ENCODE measurements at places on chromosomes 3 and 15. TPM values are rescaled to one million over a fixed set of nuclear protein-coding genes. Genes with fewer than 3 reads are reported as not detected.

The PLCL2 gene
- 17.1 TPM for total RNA-seq

- H3K4me3 ChIP-seq = no peak overlapping the region
- no peak overlapping the region for H3K27ac ChIP-seq
- no peaks in the 10 kb centered on the region for H3K36me3 ChIP-seq
These were observed 311.1 kb upstream of the THBS1 start for GRCh38 chr15:39269821-39270220.

DNA sequence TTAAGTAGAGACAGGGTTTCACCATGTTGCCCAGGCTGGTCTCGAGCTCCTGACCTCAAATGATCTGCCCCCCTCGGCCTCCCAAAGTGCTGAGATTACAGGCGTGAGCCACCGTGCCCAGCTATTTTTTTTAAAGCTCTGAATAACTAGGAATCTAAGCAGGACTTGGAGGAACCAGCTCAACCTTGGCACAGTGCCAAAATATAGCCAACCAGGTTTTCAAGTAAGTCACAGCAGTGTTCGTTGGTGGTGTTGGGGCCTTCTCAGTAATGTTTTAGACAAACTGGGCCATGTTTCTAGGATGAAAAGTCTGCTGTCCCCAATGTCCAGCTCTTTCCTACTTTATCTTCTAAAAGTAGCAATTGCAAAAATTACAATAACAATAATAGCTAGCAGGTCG, 6.4 kb upstream of the ADAM10 start:
- no peaks in the 10 kb centered on the region for H3K4me1 ChIP-seq
- no peaks in the 10 kb centered on the region for H3K36me3 ChIP-seq
- H3K27me3 ChIP-seq = no peaks in the 10 kb centered on the region

DNA sequence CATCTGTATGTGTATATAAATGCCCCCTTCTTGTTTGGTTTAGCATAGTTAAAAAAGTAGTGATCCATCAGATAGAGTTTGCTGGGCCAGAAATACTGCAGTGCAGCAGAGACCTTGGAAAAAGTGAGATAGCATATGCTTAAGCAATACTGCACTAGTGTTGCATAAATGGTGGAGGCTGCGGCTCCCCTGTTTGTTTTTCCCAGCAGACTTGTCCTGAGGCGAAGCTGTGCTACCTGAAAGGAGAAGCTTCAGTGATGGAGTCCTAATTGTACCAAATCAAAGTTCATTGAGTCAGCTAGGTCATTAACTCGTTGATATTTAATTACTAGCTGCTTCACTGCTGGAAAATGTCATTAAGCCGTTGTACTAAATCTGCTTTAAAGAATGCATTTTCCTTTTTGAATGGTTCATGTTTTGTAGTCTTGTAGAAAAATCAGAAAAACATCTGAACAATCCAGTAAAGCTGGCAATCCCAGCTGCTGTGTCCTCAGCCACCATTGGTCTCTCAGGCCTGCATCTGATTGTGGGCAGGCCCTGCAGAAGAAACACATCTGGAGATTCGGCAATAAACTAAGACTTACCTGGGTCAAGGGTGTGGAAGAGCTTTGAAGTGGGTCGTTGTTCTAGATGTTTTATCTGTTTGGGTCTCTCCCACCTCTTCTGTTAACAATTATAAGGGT, 169.6 kb downstream of the B3GALNT1 start:
- DNase-seq = no peak
- no peaks in the 10 kb centered on the region for H3K4me1 ChIP-seq
- H3K36me3 ChIP-seq = no peaks in the 10 kb centered on the region

DNA sequence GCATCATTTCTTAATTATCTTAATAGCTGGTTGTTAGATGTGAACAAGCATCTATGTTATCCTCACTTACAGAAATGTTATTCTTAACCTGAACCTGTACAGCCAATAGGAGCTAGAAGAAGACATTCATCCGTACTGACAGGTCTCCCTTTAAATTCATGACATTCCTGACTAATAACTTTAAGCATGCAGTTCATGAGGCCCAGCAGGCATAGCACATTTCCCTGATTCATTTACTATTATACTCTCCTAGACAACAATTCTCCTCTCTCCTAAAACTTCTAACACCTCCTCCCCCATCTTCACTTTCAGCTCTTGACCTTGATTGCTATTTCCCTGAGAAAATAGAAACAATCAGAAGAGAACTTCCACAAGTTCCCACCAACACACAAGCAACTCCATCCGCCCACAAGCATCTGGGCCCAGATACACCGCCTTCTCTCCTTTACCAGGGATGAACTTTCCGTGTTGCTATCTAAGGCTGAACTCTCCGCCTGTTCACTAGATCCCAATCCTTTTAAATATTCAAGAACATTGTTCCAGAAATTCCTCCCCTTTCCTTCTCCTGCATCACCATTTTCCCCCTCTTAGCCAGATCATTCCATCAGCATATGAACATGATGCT, 62.9 kb upstream of the SPRED1 start:
- H3K36me3 ChIP-seq = no peaks in the 10 kb centered on the region
- no peak overlapping the region for H3K27ac ChIP-seq
- no peak overlapping the region for H3K4me3 ChIP-seq
- no peak for DNase-seq
- H3K27me3 ChIP-seq = no peaks in the 10 kb centered on the region

DNA sequence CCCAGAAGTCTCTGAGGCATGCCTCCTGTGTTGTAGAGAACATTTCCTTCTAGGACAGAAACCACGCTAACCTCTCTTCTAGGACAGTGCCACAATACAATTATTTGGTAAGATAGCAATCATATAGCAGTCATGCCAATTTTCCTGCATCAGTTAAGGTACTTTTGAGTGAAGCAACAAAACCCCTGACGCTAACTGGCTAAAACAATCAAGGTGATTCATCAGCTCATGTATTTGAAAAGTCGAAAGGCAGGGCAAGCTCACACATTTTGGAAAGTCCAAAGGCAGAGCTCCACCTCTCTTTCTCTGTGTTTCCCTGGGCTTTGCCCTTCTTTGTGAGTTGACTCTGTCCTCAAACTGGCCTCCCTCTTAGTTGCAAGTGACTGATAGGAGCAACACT, 10.1 kb downstream of the TERC start:
- no peak overlapping the region for H3K4me3 ChIP-seq
- H3K36me3 ChIP-seq = no peaks in the 10 kb centered on the region
- DNase-seq = no peak
- no peak overlapping the region for H3K27ac ChIP-seq
- no peaks in the 10 kb centered on the region for H3K27me3 ChIP-seq
- no peaks in the 10 kb centered on the region for H3K4me1 ChIP-seq

- no peak overlapping the region for H3K4me3 ChIP-seq
- no peaks in the 10 kb centered on the region for H3K36me3 ChIP-seq
- DNase-seq = no peak
- no peaks in the 10 kb centered on the region for H3K27me3 ChIP-seq
- peak overlapping the region; percentile 80 for H3K27ac ChIP-seq
These were observed 105.6 kb upstream of the SLC4A7 start for GRCh38 chr3:27589795-27590194.

The NLGN1 gene
- total RNA-seq = 18.3 TPM

GRCh38 chr3:129738172-129738571, 131.7 kb upstream of the PLXND1 start:
- no peak overlapping the region for H3K27ac ChIP-seq
- H3K4me1 ChIP-seq = no peaks in the 10 kb centered on the region
- no peaks in the 10 kb centered on the region for H3K36me3 ChIP-seq
- no peaks in the 10 kb centered on the region for H3K27me3 ChIP-seq
- no peak overlapping the region for H3K4me3 ChIP-seq

- no peak overlapping the region for H3K27ac ChIP-seq
- no peaks in the 10 kb centered on the region for H3K27me3 ChIP-seq
- no peaks in the 10 kb centered on the region for H3K36me3 ChIP-seq
- no peak for DNase-seq
These were observed 7.1 kb downstream of the TJP1 start for GRCh38 chr15:29815000-29815710.

GRCh38 chr15:34588046-34588674, 4.7 kb upstream of the GOLGA8B start:
- peaks cover 10% of the 10 kb centered on the region for H3K4me1 ChIP-seq
- peak; percentile 45 for DNase-seq
- no peaks in the 10 kb centered on the region for H3K27me3 ChIP-seq

DNA sequence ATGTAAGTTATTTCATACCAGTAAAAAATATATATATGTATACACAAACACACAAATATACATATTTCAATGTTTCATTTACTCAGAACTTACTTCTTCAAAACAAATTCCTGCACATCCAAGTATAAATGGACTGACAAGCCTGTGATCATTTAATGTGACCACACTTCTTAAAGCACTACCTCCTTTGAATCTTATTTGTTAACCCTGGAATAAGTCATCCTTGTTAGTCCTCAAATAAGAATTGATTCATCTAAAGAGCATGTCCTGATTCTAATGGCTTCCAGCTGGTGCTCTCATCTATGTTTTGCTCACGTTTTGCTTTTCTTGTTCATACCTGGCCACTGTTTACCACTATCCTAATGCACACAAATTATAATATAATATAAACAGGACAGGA, 103.9 kb upstream of the UBP1 start:
- no peaks in the 10 kb centered on the region for H3K4me1 ChIP-seq
- no peak for DNase-seq
- H3K27ac ChIP-seq = no peak overlapping the region
- no peaks in the 10 kb centered on the region for H3K27me3 ChIP-seq

DNA sequence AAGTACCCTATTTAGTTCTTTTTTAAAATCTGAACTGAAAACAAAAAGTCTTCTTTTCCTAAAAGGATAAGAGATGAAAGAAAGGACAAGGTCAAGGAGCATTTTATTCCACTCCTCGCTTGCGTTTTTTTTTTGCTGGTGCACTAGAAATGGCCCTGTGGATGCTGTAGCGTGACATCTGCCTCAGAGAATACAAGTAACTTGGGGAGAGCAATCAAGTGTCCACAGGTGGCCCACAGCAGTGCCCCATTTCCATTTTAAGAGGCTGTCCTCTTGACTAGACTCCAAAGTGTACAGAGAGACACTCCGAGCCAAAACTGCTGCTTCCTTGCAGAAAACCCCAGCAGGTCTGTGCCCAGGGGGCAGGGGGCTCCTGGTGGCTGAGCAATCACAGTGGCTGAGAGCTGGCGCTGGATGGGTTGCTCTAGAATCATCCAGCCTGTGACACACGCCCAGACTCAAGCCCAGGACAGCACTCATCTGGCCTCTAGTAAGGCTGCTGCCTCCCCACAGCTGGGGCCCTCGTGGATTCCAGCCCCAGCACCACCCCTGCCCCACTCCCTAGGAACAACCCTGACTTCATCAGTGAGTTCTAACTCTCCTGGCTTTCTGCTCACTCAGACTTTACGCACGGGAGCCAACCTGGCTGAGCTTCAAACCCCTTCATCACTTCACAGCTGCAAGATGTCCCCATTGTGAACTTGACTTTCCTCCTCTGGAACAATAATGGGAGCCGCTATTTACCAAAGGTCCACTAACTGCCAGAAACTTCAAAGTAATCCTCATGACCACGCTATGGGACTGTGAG, 71.1 kb upstream of the SPATA12 start:
- H3K27me3 ChIP-seq = no peaks in the 10 kb centered on the region
- DNase-seq = no peak
- no peak overlapping the region for H3K4me3 ChIP-seq

The A4GNT gene
- not detected for total RNA-seq

The THBS1 gene
- 868 TPM for total RNA-seq

The PLSCR4 gene
- total RNA-seq = 115 TPM

The LYSMD4 gene
- 6.8 TPM for total RNA-seq

GRCh38 chr15:39096608-39097205, 484.2 kb upstream of the THBS1 start:
- no peaks in the 10 kb centered on the region for H3K27me3 ChIP-seq
- H3K4me1 ChIP-seq = no peaks in the 10 kb centered on the region
- DNase-seq = no peak
- H3K4me3 ChIP-seq = no peak overlapping the region
- no peaks in the 10 kb centered on the region for H3K36me3 ChIP-seq
- no peak overlapping the region for H3K27ac ChIP-seq

GRCh38 chr15:100224206-100225185, 117.3 kb downstream of the ADAMTS17 start:
- H3K27me3 ChIP-seq = no peaks in the 10 kb centered on the region
- no peaks in the 10 kb centered on the region for H3K36me3 ChIP-seq
- no peaks in the 10 kb centered on the region for H3K4me1 ChIP-seq
- no peak overlapping the region for H3K27ac ChIP-seq
- no peak overlapping the region for H3K4me3 ChIP-seq
- no peak for DNase-seq

GRCh38 chr15:97177151-97177577, 783.3 kb upstream of the ARRDC4 start:
- no peak overlapping the region for H3K27ac ChIP-seq
- H3K4me3 ChIP-seq = no peak overlapping the region
- no peaks in the 10 kb centered on the region for H3K27me3 ChIP-seq
- H3K36me3 ChIP-seq = no peaks in the 10 kb centered on the region
- no peak for DNase-seq
- no peaks in the 10 kb centered on the region for H3K4me1 ChIP-seq

GRCh38 chr3:104031598-104031997, 1335.1 kb upstream of the ALCAM start:
- H3K27me3 ChIP-seq = no peaks in the 10 kb centered on the region
- H3K36me3 ChIP-seq = no peaks in the 10 kb centered on the region
- no peak for DNase-seq
- H3K27ac ChIP-seq = no peak overlapping the region

GRCh38 chr3:20073683-20074082, 33.4 kb downstream of the KAT2B start:
- no peak overlapping the region for H3K4me3 ChIP-seq
- no peak overlapping the region for H3K27ac ChIP-seq
- H3K27me3 ChIP-seq = no peaks in the 10 kb centered on the region
- H3K36me3 ChIP-seq = no peaks in the 10 kb centered on the region
- H3K4me1 ChIP-seq = no peaks in the 10 kb centered on the region

The BFSP2 gene
- not detected for total RNA-seq

The ASTE1 gene
- 4.6 TPM for total RNA-seq

GRCh38 chr15:95944193-95944592, 386.3 kb upstream of the NR2F2 start:
- no peak for DNase-seq
- no peak overlapping the region for H3K4me3 ChIP-seq
- no peaks in the 10 kb centered on the region for H3K27me3 ChIP-seq
- no peak overlapping the region for H3K27ac ChIP-seq
- H3K36me3 ChIP-seq = no peaks in the 10 kb centered on the region

- no peaks in the 10 kb centered on the region for H3K27me3 ChIP-seq
- DNase-seq = no peak
- no peaks in the 10 kb centered on the region for H3K36me3 ChIP-seq
- H3K4me3 ChIP-seq = peak overlapping the region; percentile 90
- H3K27ac ChIP-seq = peak overlapping the region; percentile 90
These were observed 727 bp downstream of the NSMCE3 start for GRCh38 chr15:29268706-29269484.

GRCh38 chr3:110618512-110619226, 452.9 kb upstream of the NECTIN3 start:
- no peaks in the 10 kb centered on the region for H3K36me3 ChIP-seq
- no peak overlapping the region for H3K4me3 ChIP-seq
- H3K27ac ChIP-seq = no peak overlapping the region
- no peaks in the 10 kb centered on the region for H3K4me1 ChIP-seq
- H3K27me3 ChIP-seq = no peaks in the 10 kb centered on the region

Data from thoracic aorta (tissue), 2 donors.